ENCODE measurements at places on chromosomes 1 and 21.
A peak's percentile ranks its signal among the peaks of the same experiment; 100 is the strongest.

- DNase-seq: peak; percentile 52
Measured at GRCh38 chr1:40808909-40809308, 25.3 kb downstream of the KCNQ4 start.

DNA sequence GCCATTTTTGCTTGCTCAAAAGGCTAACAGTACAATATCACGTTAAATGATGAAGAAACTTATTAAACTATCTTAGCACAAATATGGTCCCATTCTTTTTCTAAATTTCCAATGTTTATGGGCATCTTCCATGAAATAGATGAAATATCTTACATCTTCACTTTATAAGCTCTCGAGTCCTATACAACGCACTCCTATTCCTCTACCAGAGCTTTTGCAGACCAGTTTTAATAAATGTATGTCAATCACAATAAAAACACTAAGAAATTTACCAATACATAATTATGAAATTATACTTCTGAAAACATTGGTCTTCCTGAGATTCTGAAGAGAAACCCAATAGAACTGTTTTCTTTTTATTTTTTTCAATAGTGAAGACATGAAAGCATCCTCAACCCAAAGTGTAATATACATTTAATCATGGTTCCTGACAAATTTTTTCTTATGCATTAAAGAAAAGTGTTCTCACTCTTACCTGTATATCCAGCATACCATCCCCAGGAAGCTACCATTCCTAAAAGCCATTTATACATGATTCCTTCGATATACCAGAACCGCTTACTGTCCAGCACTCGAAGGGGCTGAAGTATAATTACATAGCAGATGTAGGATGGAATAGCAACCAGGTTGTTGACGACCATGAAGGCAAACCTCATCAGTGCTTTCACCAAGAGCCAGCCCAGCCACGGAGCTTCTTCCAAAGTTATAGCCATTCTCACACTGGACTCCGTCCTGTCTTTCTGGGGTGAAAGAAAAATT is 1.8 kb downstream of the LPGAT1 start:
- no peak for DNase-seq

DNA sequence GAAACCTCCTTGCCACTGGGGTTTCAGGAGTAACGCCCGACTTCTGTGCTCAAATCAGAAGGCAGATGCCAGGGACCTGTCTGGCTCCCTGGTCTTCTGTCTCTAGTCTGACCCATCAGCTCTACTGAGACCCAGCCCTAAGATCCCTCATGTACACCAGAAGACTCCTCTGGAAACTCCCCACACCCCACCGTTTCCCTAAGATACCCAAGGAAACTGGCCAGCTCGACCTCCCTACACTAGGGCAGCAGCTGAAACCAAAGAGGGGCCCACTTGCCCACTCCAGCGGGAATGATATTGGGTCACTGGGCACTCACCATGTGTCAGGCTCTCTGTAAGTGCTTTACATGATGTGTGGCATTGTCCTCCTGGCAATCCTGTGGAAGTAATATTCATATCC is 469 bp upstream of the S100A16 start:
- DNase-seq: no peak

DNA sequence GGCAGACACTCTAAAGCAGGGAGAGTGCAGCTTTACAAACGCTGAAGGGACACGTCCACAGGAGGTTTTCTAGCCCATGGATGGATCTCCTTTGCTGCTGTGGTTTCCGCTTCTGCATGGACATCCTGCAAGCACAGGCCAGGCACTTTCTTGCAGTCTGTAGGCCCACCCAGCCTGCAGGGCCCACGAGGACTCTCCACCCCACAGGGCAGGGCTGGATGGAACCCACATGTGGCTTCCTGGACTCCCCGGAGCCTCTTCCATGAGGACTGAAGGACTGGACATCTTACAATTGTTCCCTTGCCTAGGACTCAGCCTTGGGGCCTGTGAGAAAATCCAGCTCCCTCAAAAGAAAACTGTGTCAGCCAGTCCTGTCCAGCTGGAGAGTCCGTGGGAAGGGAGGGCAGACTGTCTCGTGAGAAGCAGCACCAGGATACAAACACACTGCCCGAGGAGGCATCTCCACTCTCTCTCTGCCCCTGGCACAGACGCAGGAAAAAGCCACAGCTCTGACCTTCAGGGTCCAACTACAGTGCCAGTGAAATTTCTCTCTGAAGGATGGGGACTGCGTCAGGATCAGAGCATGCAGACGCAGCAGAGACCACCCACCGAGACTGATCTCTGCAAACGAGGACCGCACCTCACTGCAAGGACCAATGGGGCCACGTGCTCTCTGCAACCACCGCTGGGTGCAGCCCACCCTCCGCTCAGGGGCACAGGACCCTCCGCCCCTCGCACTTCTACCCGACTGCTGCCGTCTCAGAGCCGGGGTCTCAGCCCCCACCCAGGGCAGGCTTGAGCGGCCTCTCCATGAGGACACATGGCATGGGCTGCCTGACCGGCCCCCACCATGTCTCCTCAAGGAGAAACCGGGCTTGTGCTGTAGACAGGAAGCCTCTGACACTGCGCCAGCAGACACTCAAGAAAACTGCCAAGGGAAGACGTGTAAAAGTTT is 130.1 kb downstream of the NPHP4 start:
- DNase-seq: no peak

- no peak for DNase-seq
Measured at GRCh38 chr1:10724511-10724910, 71.9 kb downstream of the CASZ1 start.

- DNase-seq: no peak
Measured at GRCh38 chr1:228071839-228072657, 10.5 kb upstream of the ARF1 start.

DNA sequence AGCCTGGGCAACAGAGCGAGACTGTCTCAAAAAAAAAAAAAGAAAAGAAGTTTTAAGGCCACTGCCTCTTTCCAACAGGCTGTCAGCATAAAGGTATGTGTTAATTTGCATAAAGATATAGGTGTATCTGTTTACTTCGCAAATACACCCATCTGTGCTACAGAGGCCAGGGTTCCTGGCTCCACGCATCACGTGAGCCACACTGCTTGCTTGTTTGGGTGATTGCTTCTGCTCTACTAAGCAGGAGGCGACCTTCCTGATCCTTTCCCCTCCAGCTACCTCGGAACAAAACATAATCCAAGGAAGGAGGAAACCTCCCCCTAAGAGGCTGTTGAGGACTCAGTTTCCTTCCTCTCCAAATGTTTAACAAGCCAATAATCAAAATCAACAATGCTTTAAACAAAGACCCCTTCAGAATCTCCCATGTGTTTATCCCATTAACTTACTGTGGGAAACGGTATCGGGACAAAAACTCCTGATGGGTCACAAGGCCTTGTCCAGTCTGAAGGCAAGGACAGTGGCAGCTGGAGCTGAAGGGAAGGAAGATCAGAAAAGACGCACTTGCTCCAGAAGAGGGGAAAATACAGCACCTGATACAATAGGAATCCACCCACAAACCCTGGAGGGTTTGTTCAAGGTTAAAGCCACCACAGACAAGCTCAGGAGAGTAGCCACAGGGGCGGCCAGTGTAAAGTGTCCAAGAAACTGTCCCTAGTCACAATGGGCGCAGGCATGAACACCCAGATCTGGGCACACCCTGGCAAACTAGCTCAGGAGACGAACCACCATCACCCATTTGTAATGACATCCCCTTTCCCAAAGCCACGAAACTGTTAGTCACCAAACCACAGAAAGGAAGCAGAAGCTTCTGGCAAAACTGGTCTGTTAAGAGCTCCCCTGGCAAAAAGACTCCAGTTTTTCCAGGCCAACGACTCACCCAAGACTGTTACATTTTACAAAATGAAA is 17.2 kb downstream of the CTNNBIP1 start:
- no peak for DNase-seq

All from K562 (cell line).